ENCODE measurements at places on chromosomes 12 and 14.
A peak's percentile ranks its signal among the peaks of the same experiment; 100 is the strongest.

GRCh38 chr14:101361451-101362433 is 199.6 kb upstream of the DIO3 start:
- peak; percentile 10 for DNase-seq

DNA sequence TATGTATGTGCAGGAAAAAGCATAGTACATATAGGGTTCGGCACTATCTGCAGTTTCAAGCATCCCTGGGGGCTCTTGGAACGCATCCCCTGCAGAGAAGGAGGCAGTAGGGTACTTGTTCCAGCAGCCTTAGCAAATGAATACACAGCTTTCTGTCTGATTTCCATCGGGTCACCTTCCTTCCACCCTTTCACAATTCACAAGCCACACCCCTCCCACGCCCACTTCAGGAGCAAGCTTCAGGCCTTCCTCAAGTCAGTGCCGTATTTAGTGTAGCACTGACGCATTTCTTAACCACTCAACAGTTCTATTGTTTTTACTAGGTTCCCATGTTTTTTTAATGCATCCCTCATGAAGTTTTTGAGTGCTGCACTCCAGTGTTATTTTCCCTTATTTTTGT is 64.2 kb downstream of the CLMN start:
- DNase-seq = peak; percentile 81

DNA sequence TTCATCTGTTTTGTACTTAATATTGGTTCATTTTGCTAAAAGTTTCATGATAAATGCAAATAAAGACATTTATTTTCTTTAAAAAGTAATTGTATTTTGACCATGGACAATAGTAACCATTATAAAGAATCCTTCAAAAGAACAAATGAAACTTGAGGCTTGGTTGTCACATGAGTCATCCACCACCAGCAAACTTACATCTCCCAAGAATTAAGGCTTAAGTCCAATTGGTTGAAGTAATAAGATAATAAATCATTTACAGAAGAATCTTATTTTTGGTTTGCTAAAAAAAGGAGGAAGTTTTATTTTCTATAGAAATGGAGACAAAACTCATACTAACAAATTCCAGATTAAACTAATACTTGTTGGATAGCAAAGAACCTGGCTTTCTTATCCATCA is 84.8 kb upstream of the KITLG start:
- DNase-seq = no peak

- peak; percentile 59 for DNase-seq
Observed at GRCh38 chr12:31322801-31323207, 3.1 kb downstream of the SINHCAF start.

GRCh38 chr14:69013943-69014782 is 35.1 kb upstream of the ACTN1 start:
- peak; percentile 98 for DNase-seq

- DNase-seq = no peak
Observed at GRCh38 chr12:109762673-109763191, 49.1 kb downstream of the FAM222A start.

DNA sequence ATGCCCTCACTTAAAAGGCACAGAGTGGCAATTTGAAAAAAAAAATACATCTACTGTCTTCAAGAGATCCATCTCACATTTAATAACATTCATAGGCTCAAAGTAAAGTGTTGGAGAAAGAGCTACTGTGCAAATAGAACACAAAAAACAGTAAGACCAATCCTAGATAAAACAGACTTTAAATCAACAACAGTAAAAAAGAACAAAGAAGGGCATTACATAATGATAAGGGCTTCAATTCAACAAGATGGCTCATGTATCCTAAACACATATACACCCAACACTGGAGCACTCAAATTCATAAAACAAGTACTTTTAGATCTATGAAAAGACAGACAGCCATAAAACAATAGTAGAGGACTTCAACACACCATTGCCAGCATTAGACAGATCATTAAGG is 93.6 kb upstream of the PCED1B start:
- no peak for DNase-seq

DNA sequence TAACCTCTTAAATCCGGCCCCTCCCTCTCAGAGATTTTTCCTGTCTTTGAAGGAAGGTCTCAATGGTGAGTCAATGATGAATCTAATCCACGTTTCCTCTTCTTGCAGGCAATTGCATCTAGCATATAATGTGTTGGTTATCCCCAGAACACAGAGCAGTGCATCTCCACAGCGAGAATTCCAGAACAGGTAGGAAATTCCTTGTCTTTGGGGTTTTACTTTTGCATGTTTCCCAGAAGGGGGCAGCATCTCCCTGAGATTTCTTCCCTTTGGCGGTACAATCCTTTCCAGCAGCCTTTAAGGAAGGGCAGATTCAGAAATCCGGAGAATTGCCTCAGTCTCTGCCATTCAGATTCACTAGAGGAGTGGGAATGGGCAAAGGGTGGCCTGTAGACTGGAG is 128.0 kb downstream of the KCNA5 start:
- DNase-seq = peak; percentile 31

DNA sequence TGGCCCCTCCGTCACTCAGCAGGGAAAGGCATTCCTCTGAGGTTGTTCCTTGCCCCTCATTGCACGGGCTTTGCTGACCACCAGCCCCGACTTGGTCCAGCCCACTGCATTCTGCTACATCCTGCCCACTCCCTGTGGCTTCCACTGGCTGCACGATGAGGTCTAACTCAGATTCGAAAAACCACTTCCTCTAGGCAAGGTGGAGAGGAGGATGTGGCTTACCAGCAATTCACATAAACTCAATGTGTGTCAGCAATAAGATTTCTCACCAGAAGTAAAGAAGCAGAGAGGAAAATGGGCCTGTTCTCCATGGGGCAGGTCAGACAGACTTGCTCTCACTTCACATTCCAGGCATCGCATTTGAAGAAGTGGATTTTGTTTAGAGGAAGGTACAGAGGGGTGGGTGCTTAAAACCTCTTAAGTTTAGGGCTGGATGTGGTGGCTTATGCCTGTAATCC is 14.7 kb downstream of the GPR68 start:
- peak; percentile 95 for DNase-seq

DNA sequence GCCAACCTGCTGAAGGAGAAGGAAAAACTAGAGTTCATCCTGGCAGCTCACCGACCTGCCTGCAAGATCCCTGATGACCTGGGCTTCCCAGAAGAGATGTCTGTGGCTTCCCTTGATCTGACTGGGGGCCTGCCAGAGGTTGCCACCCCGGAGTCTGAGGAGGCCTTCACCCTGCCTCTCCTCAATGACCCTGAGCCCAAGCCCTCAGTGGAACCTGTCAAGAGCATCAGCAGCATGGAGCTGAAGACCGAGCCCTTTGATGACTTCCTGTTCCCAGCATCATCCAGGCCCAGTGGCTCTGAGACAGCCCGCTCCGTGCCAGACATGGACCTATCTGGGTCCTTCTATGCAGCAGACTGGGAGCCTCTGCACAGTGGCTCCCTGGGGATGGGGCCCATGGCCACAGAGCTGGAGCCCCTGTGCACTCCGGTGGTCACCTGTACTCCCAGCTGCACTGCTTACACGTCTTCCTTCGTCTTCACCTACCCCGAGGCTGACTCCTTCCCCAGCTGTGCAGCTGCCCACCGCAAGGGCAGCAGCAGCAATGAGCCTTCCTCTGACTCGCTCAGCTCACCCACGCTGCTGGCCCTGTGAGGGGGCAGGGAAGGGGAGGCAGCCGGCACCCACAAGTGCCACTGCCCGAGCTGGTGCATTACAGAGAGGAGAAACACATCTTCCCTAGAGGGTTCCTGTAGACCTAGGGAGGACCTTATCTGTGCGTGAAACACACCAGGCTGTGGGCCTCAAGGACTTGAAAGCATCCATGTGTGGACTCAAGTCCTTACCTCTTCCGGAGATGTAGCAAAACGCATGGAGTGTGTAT is 2.4 kb downstream of the FOS start:
- DNase-seq = no peak

GRCh38 chr14:31477248-31477647 is 10.6 kb downstream of the GPR33 start:
- no peak for DNase-seq

DNA sequence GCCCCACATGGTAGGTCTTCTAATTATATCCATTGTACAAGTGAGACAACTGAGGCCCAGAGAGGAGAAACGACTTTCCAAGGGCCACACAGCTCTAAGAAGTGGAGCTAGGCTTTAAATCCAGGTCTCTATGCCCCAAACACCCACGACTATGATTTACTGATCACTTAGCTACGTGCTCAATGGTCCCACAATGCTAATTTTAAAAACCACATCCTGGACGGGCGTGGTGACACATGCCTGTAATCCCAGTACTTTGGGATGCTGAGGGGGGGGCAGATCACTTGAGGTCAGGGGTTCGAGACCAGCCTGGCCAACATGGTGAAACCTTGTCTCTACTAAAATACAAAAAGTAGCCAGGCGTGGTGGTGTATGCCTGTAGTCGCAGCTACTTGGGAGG is 8.4 kb upstream of the MLEC start:
- peak; percentile 67 for DNase-seq

DNA sequence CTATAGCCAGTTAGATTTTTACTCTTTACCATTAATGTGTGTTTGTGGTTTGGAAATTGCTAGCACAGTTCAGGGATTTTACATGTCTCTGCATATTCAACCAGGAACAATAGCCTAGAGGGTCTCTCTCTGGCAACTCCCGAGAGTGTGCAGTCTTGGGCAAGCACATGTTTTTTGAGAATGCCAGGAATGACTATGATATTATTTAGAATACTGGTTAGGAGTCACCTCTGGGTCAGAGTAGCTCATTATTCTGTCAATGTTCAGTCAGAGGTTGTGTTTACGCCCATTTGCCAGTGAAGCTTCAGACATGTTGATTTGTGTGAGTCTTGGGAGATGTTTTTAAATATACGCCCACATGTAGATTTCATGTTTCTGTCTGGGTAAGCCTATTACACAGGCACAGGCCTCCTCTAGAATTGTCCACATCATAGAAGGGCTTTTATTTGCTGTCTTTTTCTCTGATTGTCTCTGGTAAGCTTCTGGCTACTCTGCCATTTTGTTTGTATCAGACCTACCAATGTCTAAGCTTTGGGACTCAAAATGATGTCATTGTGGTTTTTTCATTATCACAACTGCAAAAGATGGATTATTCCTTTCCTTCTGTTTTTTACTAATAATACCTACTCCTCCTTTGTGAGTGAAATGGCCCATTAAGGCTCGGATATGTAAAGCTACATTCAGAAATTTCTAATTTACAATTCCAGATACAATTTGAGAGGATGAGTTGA is 203.1 kb upstream of the PPFIA2 start:
- DNase-seq = no peak

- no peak for DNase-seq
Observed at GRCh38 chr12:121217761-121218160, 7.8 kb downstream of the P2RX4 start.

DNA sequence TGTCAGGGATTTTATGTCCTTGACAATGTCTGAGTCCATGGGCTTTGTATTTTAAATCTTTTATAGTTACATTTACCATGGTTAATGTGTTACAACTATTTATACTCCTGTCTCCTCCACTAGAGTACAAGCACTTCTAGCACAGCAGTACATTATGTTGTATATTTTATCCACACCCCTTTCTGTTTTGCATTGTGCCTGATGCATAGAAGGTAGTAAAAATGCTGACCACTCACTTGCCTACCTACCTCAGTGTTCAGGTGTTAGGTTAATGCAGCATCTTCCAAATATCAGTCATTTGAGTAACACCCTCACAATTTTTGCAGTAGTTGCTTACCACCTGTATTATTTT is 31.1 kb upstream of the SLC38A2 start:
- DNase-seq = no peak

DNA sequence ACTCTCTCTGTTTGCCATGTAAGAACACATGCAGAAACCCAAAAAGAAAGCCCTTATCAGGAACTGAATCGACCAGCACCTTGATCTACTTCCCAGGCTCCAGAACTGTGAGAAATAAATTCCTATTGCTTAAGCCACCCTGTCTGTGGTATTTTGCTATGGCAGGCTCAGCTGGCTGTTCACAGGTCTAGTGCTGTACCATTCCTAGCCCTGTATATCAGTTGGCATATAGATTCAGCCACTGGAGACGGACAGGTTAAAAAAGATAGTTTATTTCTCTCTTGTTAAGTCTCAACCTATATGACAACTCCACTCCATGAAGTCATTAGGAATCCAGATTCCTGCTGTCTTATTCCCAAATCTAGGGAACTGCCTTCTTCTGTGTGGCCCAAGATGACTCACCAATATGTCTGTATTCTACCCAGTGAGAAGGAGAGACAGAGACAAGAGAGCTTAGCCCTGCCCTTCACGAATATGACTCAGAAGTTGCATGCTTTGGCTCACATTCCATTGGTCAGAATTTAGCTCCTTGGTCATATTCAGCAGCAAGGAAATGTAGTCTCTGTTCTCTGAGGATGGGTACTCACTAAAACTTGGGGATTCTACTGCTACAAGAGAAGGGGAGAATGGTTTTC is 57.0 kb downstream of the PLEKHG7 start:
- DNase-seq = peak; percentile 56

- DNase-seq = no peak
Observed at GRCh38 chr14:61751475-61751989, 10.7 kb upstream of the SNAPC1 start.

DNA sequence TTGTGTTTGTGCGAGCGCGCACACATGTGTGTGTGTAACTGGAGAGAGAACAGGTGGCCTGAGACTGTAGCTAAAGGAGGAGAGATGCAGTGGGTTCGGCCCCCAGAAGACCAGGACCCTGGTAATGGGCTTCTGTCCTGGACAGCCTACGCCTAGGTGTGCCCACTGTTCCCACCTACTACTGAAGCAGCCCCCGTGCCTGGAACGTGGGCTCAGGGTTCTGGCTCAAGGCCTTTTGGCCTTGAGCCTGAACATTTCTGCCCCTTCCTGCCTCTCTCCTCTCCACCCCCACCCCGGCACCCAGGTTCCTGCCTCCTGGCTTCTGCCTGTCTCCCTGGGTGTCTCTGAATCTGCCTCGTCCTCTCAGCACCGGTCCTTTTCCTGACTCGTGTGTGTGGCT is 1.5 kb upstream of the NXPH4 start:
- no peak for DNase-seq

DNA sequence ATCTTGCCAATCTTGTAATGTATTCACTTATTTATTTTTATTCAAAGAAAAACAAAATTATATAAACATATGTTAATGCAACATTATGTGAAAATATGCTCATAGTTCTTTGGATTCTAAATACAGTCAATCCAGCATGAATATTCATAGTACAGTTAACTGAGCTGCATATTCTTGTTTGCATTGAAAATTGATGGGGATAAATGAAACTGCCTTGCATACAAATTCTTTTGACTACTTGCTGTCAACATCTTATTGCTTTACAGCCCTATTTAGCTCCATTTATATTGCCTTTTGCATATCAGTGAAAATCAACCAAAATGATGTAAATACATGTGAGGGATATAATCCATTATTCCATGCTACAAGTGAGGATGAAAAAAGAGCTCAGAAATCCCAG is 135.3 kb downstream of the CCER1 start:
- no peak for DNase-seq

DNA sequence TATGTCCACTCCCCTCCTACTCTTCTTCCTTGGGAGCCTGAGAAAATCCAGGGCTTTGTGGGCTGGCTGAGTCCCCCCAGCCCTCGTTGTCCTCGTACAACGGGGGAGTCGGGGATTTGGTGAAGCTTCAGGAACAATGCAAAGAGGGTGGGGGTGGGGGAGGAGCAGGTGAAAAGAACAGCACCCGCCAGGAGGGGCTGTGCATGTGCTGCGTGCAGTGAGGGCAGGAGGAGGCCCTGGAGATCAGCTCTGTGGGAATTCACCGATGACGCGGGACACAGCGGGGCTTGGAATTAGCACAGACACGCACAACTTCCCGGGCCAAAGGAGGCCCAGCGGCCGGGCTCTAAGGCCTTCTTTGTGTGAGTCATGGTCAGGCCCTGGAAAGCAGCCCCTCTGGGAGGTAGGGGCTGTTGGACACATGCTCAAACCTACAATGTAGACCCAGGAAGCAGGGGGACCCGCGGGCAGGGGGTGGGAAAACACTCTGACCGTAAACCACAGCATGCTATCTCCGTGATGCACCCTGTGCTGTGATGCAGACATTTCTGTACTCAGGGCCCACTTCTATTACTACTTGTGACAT is 32.8 kb downstream of the RBM19 start:
- no peak for DNase-seq
